ENCODE measurements at places on chromosomes 12 and 14. TPM values are rescaled to one million over a fixed set of nuclear protein-coding genes. Genes with fewer than 3 reads are reported as not detected.

- DNase-seq = no peak
Measured at GRCh38 chr12:121918679-121919038, 267 bp downstream of the CFAP251 start.

DNA sequence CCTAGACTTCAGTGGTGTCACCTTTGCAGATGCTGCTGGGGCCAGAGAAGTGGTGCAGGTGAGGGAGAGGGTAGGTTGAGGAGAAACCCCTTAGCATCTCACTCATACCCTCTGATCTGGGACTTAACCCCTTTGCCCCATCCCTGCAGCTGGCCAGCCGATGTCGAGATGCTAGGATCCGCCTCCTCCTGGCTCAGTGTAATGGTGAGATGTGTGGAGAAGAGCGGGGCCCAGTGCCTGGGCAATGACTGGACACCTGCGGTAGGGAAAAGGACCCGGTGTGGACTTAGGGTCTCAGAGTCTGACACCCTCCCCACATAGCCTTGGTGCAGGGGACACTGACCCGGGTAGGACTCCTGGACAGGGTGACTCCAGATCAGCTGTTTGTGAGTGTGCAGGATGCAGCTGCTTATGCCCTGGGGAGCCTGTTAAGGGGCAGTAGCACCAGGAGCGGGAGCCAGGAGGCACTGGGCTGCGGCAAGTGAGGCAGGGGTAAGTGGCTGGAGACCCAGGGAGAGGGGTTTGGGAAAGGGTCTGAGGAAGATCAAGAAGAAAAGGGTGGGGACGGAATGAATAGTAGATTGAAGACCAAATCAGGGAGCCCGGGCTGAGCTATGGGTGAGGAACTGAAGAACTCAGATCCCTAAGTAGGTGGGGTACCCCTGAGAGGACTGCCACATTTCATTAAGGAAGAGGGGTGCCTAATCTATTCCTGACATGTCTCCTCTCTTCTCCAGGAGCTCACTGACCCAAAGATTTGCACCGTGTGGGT, 7.6 kb downstream of the B4GALNT1 start:
- DNase-seq = no peak

DNA sequence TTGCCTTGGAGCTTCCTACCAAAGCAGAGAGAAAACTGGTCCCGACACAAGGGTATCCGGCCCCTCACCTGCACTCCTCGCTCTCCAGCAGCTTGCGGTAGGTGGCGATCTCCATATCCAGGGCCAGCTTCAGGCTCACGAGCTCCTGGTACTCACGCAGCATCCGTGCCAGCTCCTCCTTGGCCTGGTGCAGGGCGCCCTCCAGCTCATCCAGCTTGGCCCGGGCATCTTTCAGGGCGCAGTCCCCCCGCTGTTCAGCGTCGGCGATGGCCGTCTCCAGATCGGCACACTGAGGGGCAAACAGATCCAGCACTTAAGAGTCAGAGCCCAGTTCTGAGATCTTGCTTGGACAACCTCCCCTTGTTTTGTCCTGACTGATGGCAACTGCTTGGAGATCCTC, 13.7 kb downstream of the KRT72 start:
- DNase-seq = no peak

GRCh38 chr12:83826112-83826511, 1086.5 kb downstream of the SLC6A15 start:
- DNase-seq = peak; percentile 38

- DNase-seq = peak; percentile 99
Measured at GRCh38 chr14:34539407-34540180, at the start of gene EAPP. Gene EAPP (minus strand): TSS chr14:34539701. CDS start chr14:34539628, 73 bp downstream.

- no peak for DNase-seq
Measured at GRCh38 chr14:96065661-96066459, 26.7 kb downstream of the C14orf132 start.

Gene OR4E2
- total RNA-seq = not detected

Gene GZMH
- total RNA-seq = 0.86 TPM

Gene TMPRSS12
- total RNA-seq = not detected
